ENCODE measurements at places on chromosomes 4 and X. TPM values are rescaled to one million over a fixed set of nuclear protein-coding genes. Genes with fewer than 3 reads are reported as not detected.

DNA sequence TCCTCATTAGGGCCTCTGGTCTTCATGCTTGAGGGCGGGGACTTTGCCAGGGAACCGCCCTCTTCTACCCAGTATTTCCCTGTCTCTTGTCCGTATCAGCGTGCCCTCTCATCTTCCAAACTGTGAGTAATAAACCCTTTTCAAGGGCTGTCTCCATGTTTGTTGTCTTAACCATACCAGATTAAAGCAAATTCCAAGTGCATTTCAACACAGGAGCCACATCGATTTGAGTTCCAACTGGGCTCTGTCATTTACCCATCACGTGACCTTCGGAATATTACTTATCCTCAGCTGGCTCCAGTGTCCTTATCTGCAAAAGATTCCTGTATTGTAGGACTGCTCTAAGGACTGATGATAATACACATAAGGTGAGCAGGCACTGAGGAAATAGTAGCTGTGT, 6.4 kb upstream of the PHEX start:
- no peaks in the 10 kb centered on the region for H3K27me3 ChIP-seq
- peaks cover 4% of the 10 kb centered on the region for H3K36me3 ChIP-seq
- DNase-seq = no peak
- H3K27ac ChIP-seq = no peak overlapping the region

DNA sequence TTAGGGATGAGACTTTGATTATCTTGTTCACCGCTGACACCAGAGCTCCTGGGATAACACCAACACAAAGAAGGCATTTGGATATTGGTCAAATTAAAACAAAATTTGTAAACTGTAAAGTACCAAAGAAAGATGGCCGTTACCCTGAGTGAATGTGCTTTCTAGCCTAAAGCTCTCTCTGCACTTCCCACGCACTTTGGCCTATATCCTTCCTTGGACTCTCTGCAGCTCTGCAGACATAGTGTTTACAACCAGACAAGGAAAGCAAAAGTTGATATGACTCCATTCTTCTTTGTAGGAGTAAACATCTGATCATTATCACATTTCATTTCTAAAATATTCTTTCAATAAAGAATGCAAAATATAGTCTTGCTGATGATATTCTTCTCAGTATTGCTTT, 44.8 kb upstream of the PITX2 start:
- no peak for DNase-seq
- no peaks in the 10 kb centered on the region for H3K36me3 ChIP-seq
- H3K4me3 ChIP-seq = no peak overlapping the region
- peaks cover 15% of the 10 kb centered on the region for H3K4me1 ChIP-seq
- no peak overlapping the region for H3K27ac ChIP-seq
- no peaks in the 10 kb centered on the region for H3K27me3 ChIP-seq

Gene DCAF12L1
- total RNA-seq = 0.89 TPM

Gene CXorf65
- not detected for total RNA-seq

Gene DMRTC1
- total RNA-seq = 0.56 TPM

Measured in neural crest cell (in vitro differentiated cells).